ENCODE measurements at places on chromosomes 11 and 22.

- DNase-seq = no peak
Measured at GRCh38 chr11:43145653-43146052, 166.1 kb upstream of the API5 start.

GRCh38 chr11:65119670-65119995 lies 2.1 kb upstream of the ZNHIT2 start:
- DNase-seq = no peak

GRCh38 chr11:84541731-84542340 lies 1085.3 kb downstream of the DLG2 start:
- DNase-seq = no peak

GRCh38 chr11:12642040-12642439 lies 32.2 kb upstream of the TEAD1 start:
- no peak for DNase-seq

DNA sequence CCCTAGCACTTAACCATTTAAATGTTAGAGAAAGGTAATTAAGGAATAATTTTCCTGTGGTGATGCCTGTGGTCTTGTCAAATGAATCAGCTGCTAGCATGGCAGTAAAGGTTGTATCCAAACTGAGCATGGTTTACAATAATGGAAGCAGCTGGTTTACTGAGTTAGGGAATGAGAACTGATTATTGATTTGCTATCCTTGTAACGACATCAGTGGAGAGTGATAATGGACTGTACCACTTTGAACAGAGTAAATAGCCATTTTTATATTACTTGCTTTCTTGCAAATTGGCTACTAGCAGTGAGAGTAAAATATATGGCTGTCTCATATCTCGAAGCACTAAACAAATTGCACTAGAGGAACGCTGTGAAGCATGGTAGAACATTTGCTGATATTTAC lies 589.0 kb upstream of the ANO5 start:
- DNase-seq = no peak

- peak; percentile 80 for DNase-seq
Measured at GRCh38 chr22:20442485-20443284, 5.1 kb upstream of the SCARF2 start.

DNA sequence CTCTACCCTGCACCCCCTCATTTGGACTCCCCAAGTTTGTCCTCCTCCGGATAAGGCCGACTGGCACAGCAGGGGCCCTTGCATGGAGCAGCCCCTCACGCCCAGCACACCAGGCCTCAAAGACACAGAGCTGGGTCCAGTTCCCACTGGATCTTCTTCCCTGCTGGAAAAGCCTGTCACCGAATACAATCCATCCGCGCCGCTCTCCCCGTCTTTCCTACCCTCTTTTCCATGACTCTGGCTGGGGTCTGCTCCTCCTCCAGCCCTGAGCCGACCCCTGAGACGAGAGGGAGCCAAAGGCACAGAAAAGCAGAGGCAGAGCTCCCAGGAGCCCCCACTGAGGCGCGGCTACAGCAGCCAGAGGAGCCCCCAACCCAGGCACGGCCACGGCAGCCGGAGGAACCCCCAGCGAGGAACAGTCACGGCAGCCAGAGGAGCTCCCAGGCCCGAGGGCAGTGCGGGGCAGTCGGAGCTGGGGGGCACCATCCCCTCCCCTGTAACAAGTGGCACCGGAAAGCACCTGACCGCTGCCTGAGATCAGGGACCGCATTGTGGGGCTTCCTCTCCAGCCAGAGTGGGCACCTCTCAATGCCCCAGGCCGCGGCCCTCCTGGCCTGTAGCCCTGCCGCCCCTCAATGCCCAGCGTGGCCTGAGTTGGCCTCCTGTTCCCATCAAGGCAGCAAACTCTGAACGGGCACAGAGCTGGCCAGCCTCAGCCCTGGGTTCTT lies 12.0 kb downstream of the ALG12 start:
- no peak for DNase-seq

- peak; percentile 78 for DNase-seq
Measured at GRCh38 chr11:8025123-8025522, 38.0 kb downstream of the EIF3F start.

GRCh38 chr11:10451426-10452116 lies 3.5 kb upstream of the AMPD3 start:
- peak; percentile 85 for DNase-seq

GRCh38 chr11:111843661-111844060 lies 27.7 kb downstream of the ALG9 start:
- DNase-seq = no peak

DNA sequence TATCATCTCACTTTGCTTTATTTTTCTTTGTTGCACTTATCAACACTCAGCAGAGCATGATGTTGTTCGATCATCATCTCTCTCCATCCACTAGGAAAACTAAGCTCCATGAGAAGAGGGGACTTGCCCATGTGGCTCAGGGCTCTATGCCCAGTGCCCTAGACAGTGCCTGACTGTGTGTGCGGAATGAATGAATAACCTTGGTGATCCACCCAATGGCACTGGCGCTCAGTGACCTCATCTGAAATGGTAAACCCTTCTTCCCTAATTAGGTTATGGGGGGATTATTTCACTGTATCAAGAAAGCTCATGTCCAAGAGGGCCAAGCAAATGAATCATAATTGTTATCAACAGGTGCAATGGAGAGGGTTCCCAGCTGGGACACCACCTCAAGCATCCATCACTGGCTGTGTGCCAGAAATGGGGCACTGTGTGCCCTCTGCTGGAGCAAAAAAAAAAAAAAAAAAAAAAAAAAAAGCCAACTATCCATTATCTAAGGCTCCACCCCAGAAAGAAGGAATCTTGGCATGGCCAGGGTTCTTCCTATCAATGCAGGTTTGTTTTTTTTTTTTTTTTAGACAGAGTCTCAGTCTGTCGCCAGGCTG lies 172.6 kb downstream of the LARGE1 start:
- DNase-seq = no peak

- no peak for DNase-seq
Measured at GRCh38 chr22:21766691-21767462, 31.3 kb upstream of the YPEL1 start.

All from osteoblast (primary cell).